ENCODE measurements at places on chromosomes 4 and X.
A peak's percentile ranks its signal among the peaks of the same experiment; 100 is the strongest.

GRCh38 chr4:83171436-83172039 lies 57.0 kb upstream of the PLAC8 start:
- DNase-seq, result no peak

- no peak for DNase-seq
Observed at GRCh38 chr4:5976921-5977320, 41.3 kb downstream of the C4orf50 start.

GRCh38 chr4:85147481-85148076 lies 181.1 kb upstream of the WDFY3 start:
- DNase-seq, result peak; percentile 43

DNA sequence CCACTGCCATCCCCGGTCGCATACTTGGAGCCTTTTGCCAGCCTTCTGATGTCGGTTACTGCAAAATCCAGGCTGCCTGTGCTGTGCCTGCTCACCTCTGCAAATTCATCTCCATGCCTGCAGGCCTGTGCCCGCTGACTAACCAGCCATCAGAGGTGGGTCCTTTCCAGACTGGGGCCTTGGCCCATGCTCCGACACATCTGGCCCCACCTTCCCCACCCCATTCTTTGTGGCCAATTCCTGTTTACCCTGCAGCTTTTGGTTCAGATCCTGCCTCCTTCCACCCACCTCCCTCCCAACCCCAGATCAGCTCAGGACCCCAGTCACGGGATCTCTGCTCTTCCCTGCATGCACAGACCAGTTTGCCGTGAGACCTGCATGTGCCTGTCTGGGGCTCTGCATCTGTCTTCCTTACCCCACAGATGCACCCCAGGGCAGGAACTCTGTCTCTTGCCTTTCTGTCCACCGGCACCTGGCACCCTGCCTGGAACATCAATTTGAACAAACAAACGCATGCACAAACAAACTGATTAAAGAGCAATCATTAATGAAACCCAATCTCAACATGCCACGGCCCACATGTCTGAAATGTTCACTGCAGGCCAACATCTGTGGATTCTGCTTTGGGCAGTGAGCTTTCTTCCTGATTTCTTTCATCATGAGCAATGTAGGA lies 112.8 kb upstream of the PSAPL1 start:
- DNase-seq, result no peak

DNA sequence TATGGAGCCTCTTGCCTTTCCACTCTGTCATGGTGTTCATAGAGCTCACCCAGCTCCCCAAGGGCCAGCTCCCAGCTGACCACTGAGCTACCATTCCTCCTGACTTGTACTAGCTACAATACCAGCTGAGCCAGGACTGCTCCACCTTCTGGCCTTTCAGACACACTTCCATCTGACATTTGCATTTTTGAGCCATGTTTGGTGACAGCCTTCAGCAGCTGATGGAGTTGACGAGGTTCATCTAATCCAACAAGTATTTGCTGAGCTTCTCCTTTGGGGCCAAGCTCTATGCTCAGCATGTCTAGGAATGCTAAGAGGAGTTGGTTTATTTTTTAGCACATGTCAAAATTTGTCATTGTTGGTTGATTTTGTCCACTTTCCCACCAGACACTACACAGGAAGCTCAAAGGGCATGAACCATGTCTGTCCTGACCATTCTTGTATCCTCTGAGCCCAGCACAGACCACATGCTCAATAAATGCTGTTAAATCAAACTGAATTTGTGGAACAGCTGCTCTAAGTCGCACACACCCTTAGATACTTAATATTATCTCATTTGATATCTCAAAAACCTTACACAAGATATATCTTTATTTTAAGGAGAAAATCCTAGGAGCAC lies 142.6 kb upstream of the PPARGC1A start:
- DNase-seq, result no peak

DNA sequence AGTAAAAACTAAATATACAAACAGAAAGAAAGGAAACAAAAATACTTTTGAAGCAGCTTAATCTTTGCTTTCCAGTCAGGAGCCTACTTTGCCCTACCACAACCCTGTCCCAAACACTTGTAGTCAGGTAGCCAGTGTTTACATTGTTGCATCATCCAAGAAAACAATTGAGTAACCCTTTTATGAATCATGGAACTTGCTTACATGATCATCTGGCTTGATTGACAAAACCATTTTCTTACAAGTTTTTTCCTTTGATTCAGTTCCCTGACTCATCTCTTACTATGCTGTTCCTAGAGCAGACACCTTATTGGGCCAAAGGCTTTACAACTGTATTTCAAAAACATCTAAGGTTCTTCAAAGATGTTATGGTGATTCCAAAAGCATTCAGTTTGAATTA lies 740.1 kb downstream of the KLHL13 start:
- no peak for DNase-seq

DNA sequence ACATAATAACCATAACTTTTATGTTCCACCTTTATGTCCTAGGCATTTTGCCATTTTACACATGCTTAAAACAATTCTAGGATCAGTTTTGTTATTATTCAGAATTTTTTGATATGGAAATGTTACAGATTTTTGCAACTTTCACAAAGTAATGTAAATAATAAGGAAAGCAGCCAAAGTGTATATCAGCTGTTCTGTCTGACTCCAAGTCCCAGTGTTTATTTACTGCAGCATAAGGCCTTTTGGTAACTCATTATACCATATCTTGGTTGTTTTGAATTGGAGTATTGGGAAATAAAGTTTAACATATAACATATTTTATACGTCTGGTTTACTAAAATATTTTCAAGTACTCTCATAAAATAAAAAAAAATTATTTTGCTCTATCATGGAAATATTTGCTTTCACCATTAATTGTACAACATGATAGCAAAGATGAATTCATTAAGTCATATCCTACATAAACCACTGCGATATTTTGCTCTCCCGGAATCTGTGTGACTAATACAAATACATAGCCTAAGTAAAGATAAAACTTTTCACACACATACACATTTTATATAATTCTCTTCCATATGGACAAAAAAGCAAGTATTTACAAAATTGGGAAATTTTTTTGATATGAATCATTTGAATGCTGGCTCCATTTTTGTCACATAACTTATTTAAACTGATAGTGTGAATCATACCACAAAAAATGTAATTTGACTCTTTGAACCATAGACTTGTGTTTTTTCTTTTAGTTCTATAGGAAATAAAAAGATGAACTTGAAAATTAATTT lies 399.0 kb downstream of the PABPC4L start:
- DNase-seq, result peak; percentile 74

DNA sequence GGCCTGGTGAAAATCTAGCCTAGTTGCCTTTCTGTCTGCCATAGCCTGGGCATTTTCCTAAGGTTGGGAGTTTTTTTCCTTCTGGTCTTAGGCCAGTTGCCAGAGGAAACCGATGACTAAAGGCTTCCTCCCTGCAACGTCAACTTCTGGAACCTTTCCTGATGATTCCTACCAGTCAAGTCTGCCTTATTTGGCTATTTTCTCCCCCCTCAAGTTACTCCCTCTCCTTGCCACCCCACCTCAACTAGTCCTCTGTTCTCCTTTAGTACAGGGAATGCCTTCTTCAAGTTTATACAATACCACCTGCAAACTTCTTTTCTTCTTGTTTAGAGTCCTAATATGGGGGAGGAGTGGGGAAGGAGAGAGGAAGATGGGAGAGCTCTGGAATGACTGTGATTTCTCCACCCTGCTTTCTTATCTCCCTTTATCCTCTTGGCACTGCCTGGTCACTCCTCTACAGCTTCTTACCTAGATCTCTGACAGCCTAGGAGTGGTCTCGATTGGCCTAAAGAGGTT lies 10.6 kb downstream of the MSN start:
- peak; percentile 85 for DNase-seq

Measured in fibroblast of skin of left quadriceps (primary cell).